ENCODE measurements at places on chromosomes 3 and 15.

DNA sequence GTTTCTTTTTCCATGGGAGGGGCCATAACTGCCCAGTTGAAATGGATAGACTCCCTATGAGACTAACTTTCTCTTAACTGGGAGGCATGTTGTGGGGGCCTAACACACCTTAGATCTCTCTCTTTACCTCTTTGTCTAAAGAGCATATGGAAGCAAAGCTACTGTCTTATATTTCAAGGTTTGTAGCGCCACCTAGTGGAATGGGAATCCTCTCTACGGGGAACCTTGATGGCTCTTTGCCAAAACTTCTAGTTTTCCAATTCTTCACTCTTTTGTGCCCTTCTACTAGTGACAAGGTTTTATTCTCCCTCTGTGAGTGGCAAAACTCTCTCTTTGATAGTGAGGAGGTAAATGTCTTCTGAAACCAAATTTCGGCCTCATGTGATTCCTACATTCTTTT is 1030.4 kb upstream of the CADM2 start:
- DNase-seq = no peak

- no peak for DNase-seq
Observed at GRCh38 chr15:40691737-40692136, 3.2 kb upstream of the RAD51 start.

- no peak for DNase-seq
Observed at GRCh38 chr3:37147666-37148065, 26.7 kb downstream of the LRRFIP2 start.

DNA sequence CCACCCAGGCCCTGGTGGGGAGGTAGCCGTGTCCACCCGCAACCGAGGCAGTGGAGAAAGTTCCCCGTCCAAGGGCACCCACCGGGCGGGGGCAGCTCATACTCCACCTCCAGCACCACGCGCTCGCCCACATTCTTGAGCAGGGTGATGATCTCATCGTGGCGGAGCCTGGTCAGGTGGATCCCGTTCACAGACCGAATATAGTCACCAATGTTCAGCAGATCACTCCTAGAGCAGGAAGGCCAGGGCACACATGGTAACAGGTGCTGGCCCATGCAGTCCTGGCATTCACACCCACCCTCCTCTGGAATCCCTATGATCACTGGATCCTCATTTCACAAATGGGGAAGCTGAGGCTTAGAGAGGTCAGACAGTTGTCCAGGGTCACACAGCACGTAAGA is 15.8 kb downstream of the GRIP2 start:
- DNase-seq = no peak

- DNase-seq = no peak
Observed at GRCh38 chr3:99537416-99537815, 101.0 kb upstream of the COL8A1 start.

- no peak for DNase-seq
Observed at GRCh38 chr3:32782407-32782806, 35.4 kb upstream of the TRIM71 start.

GRCh38 chr15:73156431-73157191 is 104.3 kb downstream of the NEO1 start:
- no peak for DNase-seq

All from astrocyte of the spinal cord (primary cell).